ENCODE measurements at places on chromosomes 7 and 10. TPM values are rescaled to one million over a fixed set of nuclear protein-coding genes. Genes with fewer than 3 reads are reported as not detected.

IL6 gene
- total RNA-seq = 5.7 TPM

DNA sequence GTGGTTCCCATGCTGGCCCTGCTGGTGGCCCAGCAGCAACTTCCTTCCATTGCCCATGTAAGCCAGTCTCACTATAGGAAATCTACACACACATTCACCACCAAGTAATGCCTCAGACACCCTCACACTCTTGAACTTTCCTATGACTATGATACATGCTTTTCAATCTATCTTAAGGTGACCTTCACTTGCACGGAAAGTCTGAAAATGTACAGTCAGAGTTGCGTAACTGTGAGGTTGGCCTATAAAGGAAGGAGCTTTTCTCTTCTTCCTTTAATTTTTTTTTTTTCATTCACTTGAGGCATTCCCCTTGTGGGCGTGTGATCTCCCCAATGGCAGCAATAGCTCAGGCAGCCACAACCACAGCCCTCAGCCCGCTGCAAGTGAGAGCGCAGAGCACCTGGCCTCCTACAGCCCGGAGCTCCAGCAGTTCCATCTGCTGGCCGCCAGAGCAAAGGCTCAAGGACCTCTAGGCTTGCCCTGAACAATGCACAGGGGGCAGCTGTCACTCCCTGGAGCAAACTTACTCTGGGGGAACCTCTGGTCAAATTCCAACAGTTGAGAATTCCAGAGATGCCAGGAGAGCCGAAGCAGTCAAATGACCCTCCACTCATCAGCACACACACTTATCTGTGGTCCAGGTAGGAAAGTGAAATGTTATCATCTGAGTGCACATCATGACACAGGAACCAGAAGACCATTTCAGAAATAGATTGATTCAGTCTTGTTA is 123.1 kb upstream of the ADO start:
- no peak for DNase-seq

- DNase-seq = no peak
Measured at GRCh38 chr10:113961182-113962031, 82.3 kb upstream of the ADRB1 start.

GRCh38 chr7:150428671-150429451 is 21.6 kb upstream of the GIMAP8 start:
- no peak for DNase-seq

DNA sequence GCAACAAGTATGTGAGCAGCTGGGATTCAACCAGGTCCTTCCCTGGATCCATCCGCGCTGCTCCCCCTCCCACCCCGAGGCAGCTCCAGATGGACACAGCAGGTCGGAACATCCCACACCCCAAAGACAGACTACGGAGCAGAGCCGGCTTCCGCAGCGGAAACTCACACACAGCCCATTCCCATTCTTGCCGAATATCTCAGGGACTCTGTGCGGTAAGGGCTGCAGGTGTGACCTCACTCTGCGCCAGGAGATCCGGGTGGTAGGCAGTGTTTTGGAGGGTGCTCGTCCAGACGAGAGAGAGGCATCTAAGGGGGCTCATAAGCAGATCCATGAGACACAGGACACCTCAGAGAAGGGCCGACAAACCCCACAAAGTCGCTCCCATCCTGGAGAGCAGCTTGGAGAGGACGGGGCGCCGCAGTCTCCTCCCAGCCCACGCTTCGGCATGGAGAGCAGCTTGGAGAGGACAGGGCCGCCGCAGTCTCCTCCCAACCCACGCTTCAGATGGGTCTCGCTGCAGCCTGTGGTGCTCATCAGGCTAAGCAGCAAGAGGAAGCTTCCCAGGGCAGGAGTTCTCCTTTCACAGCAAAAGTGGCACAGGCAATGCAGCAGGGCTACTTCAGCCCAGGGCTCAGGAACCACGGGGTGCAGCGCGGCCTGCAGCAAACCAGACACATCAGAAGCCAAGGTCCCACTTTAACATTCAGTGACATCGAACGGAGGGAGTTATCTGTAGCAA is 179.9 kb downstream of the DIP2C start:
- no peak for DNase-seq

GRCh38 chr10:24556126-24556749 is 167.4 kb downstream of the ARHGAP21 start:
- DNase-seq = no peak

CTBP2 gene
- 83.2 TPM for total RNA-seq

- DNase-seq = peak; percentile 29
Measured at GRCh38 chr7:81887098-81888090, 117.5 kb upstream of the HGF start.

GRCh38 chr7:11128498-11128897 is 154.8 kb downstream of the PHF14 start:
- no peak for DNase-seq

HOGA1 gene
- 0.12 TPM for total RNA-seq

SPDYE17 gene
- not detected for total RNA-seq

GRCh38 chr10:119001717-119002500 is 27.6 kb upstream of the NANOS1 start:
- no peak for DNase-seq

PLXNA4 gene
- total RNA-seq = 1.2 TPM

GRCh38 chr10:91043173-91043910 is 122.5 kb upstream of the ANKRD1 start:
- no peak for DNase-seq

DNA sequence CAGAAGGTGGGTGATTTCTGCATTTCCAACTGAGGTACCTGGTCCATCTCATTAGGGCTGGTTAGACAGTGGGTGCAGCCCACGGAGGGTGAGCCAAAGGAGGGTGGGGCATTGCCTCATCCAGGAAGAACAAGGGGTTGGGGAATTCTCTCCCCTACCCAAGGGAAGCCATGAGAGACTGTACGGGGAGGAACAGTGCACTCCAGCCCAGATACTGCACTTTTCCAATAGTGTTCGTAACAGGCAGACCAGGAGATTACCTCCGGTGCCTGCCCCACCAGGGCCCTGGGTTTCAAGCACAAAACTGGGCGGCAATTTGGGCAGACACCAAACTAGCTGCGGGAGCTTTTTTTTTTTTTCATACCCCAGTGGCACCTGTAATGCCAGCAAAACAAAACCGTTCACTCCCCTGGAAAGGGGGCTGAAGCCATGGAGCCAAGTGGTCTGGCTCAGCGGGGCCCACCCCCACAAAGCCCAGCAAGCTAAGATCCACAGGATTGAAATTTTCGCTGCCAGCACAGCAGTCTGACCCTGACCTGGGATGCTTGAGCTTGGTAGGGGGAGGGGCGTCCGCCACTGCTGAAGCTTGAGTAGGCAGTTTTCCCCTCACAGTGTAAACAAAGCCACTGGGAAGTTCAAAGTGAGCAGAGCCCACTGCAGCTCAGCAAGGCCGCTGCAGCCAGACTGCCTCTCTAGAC is 31.2 kb downstream of the ARMC10 start:
- DNase-seq = no peak

SRRM3 gene
- 0.23 TPM for total RNA-seq

GRCh38 chr7:18109762-18110161 is 82.1 kb upstream of the PRPS1L1 start:
- no peak for DNase-seq

DNA sequence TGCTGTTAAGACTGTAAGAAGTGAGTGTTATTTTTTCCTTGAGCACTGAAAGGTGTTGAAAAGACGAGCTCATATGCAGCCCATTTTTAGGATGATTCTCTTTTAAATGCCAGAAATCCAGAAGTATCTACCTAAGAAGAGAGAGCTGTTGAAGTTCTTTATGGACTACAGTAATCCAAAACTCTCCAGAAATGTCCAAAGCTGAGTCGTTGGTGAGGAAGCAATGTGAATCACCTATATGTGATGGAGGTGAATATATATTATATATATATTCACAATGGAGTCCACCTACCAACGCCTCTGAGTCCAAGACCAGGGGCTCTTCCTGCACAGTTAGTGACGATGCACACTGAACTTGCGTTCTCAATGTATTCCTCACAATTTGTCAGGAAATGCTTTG is 252.7 kb upstream of the PITRM1 start:
- no peak for DNase-seq

ZNF467 gene
- total RNA-seq = 6.8 TPM

GRCh38 chr7:158827411-158828132 is 1.7 kb downstream of the ESYT2 start:
- DNase-seq = no peak

- no peak for DNase-seq
Measured at GRCh38 chr7:3358991-3359390, 57.9 kb downstream of the SDK1 start.

CHRM2 gene
- total RNA-seq = 1.4 TPM

DNA sequence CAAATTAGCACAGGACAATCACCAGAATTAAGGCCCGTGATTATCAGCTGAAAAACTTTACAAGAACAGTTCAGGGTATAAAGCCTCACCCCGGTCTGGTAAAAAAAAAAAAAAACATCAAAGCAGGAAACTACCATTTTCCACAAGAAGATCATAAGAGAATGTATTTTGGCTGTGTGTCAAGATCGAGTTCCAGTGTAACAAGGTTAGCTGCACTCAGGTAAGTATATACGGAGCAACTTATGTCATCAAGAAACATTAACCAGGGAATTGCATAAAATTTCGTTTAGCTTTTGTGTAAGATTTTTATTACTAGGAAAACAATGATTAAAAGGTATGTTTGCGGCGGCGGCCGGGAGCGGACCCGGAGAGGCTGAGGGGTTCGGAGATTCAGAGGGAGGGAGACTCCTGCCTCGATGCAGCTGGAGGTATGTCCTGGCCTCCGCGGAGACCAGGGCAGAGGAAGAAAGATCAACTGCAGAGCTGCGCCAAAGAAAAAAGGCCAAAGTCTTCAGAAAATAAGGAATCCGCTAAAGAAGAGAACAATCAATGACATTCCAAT is 533.8 kb upstream of the CNTNAP2 start:
- no peak for DNase-seq

- no peak for DNase-seq
Measured at GRCh38 chr7:112897839-112898431, 107.7 kb upstream of the TMEM168 start.

GRCh38 chr10:113736576-113736975 is 14.9 kb upstream of the PLEKHS1 start:
- no peak for DNase-seq

PDE6C gene
- total RNA-seq = not detected

DNA sequence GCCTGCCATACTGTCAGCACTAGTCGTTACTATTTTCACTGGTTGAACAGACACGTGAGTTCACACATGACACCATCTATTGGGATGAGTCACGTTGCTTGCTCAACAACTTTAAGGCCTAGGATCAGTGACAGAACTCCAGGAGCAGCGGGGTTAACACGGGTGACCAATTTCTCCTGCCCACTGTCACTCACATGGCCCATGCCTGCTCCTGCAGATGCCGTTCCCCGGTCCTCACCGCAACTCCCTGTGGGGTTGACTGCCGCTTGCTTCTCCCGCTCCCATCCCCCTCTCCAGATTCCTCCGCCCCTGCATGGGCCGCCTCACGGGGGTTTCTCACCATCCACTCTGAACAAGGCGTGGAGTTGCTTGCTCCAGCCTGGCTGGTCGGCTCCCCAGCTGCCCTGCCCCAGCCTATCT is 128.2 kb downstream of the TAX1BP1 start:
- DNase-seq = no peak

- no peak for DNase-seq
Measured at GRCh38 chr7:49245062-49245461, 320.7 kb downstream of the CDC14C start.

XRCC2 gene
- total RNA-seq = 4.6 TPM

Data from glomerular endothelial cell (primary cell).